ENCODE measurements at places on chromosomes 6 and 20.

- DNase-seq = no peak
Observed at GRCh38 chr20:49476016-49476355, 6.5 kb downstream of the KCNB1 start.

GRCh38 chr6:83633149-83633548 lies 75.8 kb downstream of the SNAP91 start:
- DNase-seq = no peak

DNA sequence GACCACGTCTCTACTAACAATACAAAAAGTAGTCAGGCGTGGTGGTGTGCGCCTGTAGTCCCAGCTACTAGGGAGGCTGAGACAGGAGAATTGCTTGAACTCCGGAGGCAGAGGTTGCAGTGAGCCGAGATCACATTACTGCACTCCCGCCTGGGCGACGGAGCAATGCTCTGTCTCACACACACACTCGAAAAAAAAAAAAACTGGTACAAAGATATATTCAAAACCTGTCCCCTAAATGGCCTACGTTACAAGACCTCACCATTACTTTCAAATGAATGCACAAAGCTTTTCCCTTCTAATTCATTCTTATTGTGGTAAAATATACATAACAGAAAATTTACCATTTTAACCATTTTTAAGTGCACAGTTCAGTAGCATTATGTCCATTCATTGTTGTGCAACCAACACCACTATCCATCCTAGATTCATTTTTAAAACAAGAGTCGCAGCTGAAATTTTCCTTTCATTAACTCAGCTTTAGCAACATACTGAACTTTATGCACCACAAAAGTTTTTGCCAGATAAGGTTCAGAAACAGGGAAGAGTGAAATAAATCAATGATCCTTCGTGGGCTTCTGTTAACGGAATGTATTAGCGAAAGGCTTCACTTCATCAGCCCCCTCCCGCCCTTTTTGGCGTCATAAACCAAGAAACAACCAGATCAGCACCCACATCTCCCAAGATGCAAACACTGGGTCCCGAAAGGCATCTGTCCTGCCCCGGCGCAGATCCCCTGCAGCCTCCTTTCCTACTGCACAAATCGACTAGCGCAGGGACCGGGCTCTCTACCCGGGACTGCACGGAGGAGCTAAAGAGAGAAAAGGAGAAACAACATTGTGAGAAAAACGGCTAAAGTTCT lies 825 bp upstream of the FAM135A start:
- DNase-seq = no peak

GRCh38 chr6:101126501-101126900 lies 245.4 kb upstream of the ASCC3 start:
- no peak for DNase-seq

DNA sequence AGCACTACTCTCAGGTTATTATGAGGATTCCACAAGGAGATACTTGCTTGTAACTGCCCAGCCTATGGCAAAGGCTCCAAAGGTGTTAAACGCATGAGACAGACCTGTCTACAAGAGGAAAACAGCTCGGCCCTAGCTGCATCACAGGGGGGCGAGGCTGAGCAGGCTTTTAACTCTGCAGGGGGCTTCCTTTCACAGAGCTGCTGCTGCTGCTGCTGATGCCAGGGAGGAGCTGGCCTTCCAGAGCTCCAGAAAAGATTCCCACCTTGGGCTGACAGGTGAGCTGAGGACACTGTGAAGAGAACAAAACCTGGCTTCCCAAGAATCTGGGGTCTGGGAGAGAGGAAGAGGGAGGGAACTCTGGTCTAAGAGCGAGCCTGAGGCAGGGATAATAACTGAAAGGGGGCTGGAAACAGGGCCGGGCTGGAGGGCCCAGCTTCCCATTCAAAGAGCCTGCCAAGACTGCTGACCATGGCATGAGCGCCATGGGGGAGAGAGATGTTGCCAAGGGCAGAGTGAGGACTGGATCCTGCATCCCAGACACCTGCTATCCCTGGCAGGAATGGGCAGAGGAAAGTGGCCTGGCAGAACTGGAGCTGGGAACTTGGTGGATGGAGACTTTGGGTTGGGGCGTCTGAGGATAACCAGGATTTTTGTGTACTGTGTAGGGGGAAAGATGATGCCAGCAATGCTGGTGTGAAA lies 211.1 kb upstream of the LRFN2 start:
- DNase-seq = no peak

DNA sequence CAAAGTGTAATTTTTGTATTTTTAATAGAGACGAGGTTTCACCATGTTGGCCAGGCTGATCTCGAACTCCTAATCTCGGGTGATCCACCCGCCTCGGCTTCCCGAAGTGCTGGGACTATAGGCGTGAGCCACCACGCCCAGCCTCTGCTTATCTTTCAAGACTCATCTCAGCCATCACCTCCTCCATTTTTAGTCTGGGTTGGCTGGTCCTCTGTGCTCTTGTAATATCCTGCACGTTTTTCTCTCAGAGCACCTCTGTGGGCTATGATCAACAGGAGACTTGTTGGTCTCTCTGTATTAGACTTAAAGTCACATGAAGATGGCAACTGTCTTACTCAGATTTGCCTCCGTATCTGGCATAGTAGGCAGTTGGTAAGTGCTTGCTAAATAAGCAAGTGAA lies 7.6 kb downstream of the NOTCH4 start:
- DNase-seq = no peak

GRCh38 chr6:127301199-127301700 lies 34.6 kb downstream of the RNF146 start:
- no peak for DNase-seq

- DNase-seq = no peak
Observed at GRCh38 chr20:44706301-44707017, 8.7 kb upstream of the CCN5 start.

DNA sequence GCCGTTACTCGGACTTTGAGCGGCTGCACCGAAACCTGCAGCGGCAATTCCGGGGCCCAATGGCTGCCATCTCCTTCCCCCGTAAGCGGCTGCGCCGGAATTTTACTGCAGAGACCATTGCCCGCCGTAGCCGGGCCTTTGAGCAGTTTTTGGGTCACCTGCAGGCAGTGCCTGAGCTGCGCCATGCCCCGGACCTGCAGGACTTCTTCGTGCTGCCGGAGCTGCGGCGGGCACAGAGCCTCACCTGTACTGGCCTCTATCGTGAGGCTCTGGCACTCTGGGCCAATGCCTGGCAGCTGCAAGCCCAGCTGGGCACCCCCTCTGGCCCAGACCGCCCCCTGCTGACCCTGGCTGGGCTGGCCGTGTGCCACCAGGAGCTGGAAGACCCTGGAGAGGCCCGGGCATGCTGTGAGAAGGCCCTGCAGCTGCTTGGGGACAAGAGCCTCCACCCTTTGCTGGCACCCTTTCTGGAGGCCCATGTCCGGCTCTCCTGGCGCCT lies 7.2 kb downstream of the SNX21 start:
- no peak for DNase-seq

GRCh38 chr6:139490482-139490881 lies 116.0 kb upstream of the CITED2 start:
- DNase-seq = no peak

GRCh38 chr20:43958626-43959025 lies 44.0 kb downstream of the TOX2 start:
- DNase-seq = no peak

GRCh38 chr6:90049295-90049694 lies 155.0 kb downstream of the GJA10 start:
- DNase-seq = no peak

DNA sequence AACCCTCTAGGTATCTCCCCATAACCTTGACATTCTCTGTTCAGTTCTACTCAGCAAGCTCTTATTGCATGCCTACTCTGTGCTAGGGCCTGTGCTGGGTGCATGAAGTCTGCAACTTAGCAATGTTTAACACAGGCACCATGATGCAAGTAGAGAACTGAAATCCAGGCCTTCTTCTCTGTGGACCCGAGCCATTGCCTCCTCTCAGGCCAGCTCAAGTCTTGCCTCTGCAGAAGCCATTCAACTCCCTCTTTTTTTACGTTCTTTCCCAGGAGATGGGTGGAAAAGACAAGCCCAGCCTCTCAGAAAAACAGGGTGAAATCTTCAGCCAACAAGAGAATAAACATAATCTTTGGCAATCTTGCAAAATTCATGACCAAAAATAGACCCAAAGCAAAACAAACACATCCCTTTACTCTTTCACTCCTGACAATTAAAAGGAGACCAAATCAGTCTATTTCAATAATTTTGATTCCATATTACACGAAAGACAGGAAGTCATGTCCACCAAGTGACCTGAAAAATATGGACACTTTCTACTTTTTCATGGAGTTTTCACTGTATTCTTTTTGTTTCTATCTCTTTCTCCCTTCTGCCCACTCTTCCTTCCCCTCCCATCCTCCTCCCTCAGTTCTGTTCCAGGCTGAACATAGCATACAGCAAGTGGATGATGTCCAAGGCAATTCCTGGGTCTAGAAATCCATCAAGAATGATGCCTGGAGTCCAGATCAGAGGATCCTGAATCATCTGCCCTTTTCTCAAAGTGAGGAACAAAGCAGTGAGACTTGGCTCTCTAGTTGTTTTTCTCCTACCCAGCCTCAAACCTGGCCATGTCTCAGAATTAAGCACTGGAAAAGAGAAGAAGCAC lies 45.4 kb upstream of the MOCS1 start:
- DNase-seq = no peak

DNA sequence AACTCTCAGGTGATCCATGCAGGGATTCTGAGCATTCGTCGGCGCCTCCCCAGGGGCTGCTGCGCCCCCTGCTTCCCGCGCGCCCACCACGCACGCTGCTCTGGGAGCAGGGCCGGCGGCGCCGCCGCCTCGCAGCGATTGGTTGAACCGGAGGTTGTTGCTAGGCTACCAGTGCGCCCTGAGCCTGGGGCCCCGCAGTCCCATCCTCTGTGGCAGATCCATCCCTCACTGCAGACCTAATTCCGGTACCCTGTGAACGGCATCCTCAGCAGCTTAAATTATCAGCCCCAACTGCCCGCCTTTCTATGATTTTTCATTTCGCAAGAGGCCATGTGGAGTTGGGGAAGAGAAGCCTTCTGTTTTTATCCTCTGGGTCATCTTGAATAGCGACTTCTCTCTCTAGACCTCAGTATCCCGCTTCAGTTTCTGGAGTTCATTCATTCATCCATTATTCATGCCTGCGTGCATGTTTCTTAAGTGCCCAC lies 15.4 kb downstream of the PNPLA1 start:
- peak; percentile 30 for DNase-seq

DNA sequence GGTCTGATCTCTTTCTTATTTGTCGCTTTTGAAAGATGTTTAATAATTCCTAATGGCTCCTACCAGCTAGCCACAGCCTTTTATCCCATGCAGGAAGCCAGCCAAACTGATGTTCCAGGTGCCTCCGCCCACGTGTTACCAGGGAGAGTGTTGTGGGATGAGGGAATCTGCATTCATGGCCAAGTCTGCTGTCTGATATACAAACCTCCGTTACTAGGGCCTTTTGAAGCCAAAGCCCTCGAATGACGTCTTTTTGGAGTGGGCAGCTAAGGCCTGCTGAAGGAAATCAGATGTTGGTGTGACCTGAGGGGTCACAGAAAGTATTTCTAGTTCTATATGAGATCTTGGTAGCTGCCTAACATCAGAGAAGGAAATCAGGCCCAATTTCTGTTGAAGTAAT lies 21.3 kb downstream of the STK35 start:
- DNase-seq = no peak

DNA sequence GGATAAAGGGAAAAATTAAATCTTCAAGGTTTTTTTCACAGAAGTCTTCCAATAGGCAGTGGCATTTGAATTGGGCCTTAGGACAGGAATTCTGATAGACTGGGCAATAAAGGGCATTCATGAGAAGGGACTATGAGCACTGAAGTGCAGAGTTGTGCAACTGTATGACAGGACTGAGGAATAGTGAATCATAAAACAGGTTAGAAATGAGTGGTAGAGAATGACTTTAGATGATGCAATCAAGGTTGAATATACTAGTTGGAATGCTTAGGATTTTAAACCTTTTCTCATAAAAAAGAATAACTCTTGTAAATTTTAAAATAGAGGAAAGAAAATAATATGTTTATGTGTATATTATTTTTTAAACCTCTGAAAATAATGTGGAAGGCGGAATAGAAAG lies 944.7 kb downstream of the PHF3 start:
- DNase-seq = no peak

DNA sequence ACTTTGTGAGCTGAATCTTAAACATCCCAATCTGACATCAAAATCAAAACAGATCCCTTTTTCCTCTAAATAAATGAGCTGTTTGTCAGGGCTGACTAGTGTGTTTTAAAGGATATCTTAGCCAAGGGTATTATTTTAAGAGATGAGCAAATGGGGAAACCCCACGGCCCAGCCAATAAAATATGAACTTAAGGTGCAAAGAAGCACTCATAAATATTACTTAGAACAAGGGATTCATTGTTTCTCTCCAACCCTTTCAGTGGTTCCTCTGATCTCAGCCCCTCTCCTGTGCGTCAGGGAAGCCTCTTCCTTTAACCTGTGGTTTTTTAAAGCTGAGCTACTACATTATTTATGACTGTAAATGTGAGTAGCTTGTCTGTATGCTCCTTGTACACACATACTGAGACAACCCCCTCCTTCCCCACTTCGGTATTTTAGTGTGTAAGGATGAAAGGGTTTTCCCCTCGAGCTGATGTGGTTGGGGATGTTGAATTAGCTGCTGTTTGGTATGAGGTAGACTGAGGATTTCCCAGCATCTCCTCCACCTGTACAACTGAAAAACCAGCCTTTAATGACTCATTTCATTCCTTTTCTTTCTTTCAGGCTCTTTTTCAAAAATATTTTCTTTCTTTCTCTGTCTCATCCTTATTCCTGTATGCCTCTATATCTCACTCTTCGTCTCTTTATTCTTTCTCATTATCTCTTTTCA lies 6.5 kb downstream of the BMP5 start:
- no peak for DNase-seq

DNA sequence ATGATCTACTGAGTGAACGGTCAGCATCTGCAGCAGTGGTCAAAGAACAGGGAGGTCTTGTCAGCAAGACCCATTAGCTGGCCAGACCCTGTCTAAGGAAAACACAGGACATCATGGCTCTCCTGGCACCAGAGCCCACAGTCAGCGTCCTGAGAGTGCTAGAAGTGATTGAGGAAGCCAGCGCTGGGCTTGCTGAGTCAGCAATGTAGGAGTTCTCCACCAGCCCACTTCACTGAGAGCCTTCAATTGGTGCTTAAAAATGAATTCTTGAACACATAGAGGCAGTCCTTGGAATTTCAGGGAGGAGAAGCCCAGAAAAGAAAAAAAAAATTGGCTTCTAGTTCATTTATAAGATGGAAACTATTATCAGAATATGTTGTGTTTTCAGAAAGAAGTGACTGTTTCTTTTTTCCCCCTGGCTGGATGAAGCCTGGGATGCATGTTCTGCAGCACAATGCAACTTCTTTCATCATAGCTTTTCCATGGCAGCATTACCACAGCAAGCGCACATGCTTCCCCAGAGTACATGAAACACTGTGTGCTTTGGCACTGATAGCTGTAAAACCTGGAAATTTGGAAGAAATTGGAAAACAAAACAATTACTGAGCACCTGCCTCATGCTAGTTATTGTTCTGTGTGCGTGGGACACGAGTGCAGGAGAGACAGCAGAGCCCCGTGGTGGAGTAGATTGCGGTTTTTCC lies 899.9 kb downstream of the C6orf118 start:
- DNase-seq = no peak

- DNase-seq = no peak
Observed at GRCh38 chr20:40922865-40923264, 105.8 kb upstream of the TOP1 start.

Data from frontal cortex (tissue), 4 donors.